Tibial nerve (tissue), 4 donors: ENCODE measurements at places on chromosomes 3 and 15. TPM values are rescaled to one million over a fixed set of nuclear protein-coding genes. Genes with fewer than 3 reads are reported as not detected.

TEX9 gene
- total RNA-seq = 6.9 TPM

MYL3 gene
- total RNA-seq = 9.6 TPM

MTFMT gene
- total RNA-seq = 44.6 TPM

DNA sequence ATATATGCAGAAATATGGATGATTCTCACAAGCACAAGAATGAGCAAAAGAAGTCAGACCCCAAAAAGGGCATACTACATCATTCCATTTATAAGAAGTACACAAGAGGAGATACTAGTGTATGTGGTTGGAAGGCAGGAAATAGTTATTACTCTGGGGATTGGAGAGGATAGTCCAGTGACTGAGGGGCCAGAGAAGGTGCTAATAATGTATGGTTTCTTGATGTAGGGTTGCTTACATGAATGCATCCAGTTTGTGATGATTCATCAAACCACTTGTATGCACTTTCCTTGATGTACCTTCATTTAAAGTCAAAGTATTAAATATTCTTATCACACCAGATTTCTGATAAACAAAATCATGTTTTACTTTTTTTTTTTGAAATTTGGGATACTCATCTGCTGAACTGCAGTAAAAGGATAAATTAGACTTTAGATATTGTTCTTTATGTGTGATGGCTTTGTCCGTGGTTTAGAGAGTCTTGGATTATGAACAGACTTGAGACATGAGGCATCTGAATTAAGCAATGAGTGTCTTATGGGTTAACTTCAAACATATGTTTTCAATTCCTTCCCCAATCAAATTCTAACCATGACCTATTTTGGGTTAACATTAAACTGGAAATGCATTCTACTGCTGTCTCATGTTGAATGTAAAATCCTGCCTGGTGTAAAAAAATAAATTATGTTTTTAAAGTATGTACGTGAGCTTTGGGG lies 171.2 kb downstream of the SEMA6D start:
- DNase-seq = no peak
- H3K4me3 ChIP-seq = no peak overlapping the region
- no peak overlapping the region for H3K27ac ChIP-seq
- H3K4me1 ChIP-seq = no peaks in the 10 kb centered on the region

DNA sequence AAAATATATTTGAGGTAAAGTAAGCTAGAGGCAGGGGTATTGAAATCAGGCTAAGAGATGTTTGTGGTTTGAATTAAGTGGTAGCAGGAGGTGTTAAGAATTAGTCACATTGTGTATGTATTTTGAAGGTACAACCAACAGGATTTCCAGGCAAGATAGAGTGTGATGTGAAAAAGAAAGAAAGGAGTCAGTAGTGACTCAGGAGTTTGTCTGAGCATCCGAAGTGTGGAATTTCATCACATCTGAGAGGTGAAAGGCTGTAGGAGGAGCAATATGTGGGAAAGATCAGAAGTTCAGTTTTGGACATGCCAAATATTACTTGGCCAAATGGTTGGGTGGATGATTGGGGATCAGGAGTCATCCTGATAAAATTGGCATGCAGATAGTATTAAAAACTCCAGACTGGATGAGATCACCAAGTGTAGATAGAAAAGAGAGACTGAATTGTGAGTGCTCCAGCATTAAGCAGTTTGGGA lies 32.1 kb upstream of the EBLN2 start:
- H3K27ac ChIP-seq = peak overlapping the region; percentile 43
- H3K4me3 ChIP-seq = no peak overlapping the region
- peaks cover 84% of the 10 kb centered on the region for H3K4me1 ChIP-seq
- no peaks in the 10 kb centered on the region for H3K27me3 ChIP-seq
